ENCODE measurements at places on chromosomes 2 and 18.
A peak's percentile ranks its signal among the peaks of the same experiment; 100 is the strongest.

GRCh38 chr2:75632091-75632701 is 14.4 kb upstream of the MRPL19 start:
- DNase-seq: no peak

DNA sequence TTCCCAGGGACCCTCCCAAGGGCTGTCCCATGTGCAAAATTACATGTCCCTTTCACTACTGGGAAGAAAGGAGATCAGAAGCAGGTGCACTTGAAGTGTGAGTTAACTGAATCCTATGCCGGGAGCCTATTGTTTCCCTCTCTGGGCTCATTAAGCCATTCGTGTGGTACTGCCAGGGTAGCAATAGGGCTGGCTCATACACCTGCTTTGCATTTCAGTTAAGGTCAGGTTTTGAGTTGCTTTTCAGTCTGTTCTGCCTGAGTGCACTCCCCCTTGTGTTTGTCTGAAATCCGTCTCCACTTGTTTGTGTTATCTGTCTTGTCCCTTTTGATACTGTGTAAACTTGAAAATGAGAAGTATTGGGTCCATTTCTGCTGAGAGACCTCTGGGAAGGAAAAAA is 1232.6 kb upstream of the NRXN1 start:
- DNase-seq: peak; percentile 63

GRCh38 chr2:229335330-229335729 is 64.2 kb upstream of the PID1 start:
- DNase-seq: no peak

- no peak for DNase-seq
Observed at GRCh38 chr2:201909348-201909747, 103.0 kb downstream of the CDK15 start.

DNA sequence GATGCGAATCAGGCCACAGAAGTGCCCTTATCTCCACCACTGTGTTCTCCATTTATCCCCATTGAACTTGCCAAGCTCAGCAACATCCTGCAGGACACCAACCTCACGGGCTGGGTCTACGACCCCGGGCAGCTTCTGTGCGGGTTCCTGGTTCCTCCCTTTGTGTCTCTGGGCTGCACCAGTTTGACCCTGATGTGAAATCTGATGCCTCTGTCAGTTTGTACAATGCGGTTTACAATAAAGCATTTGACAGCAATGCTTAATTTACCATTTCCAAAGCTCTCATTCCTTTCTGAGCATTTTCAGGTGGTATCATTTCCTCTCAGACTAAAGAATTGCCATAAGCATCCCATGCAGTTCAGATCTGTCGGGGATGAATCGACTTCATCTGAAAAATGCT is 3.3 kb upstream of the TMEM18 start:
- DNase-seq: no peak

- DNase-seq: no peak
Observed at GRCh38 chr2:232493701-232494474, 6.3 kb upstream of the ECEL1 start.

- DNase-seq: no peak
Observed at GRCh38 chr18:47522359-47522758, 270.9 kb upstream of the SKOR2 start.

GRCh38 chr2:218123986-218124385 is 1.8 kb upstream of the CXCR2 start:
- DNase-seq: no peak

- no peak for DNase-seq
Observed at GRCh38 chr2:219308142-219309101, 779 bp downstream of the PTPRN start.

DNA sequence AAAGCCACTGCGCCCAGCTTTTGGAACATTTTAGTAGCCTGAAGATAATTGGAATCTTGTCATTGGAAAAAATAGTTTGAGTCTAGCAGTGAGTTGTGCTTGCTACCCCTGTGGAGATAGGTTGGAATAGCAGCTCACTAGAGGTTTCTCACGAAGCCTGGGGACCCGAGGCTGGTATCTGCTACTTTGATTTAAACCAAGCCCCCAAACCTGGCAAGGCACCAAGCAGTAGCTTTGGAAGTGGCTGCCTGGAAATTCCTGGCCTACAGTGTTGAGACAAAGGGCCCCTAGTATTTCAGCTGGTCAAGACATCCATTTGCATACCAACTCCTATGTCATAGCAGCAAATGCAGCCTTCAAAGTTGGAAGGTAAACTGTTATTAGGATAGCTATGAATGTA is 42.1 kb downstream of the NOP58 start:
- no peak for DNase-seq

- peak; percentile 8 for DNase-seq
Observed at GRCh38 chr2:187985923-187986322, 305.8 kb upstream of the GULP1 start.

GRCh38 chr2:26552641-26553374 is 74.9 kb upstream of the OTOF start:
- no peak for DNase-seq

GRCh38 chr2:16318474-16319195 is 347.0 kb downstream of the CYRIA start:
- no peak for DNase-seq

- DNase-seq: no peak
Observed at GRCh38 chr18:26082475-26082874, 7.9 kb downstream of the SS18 start.

DNA sequence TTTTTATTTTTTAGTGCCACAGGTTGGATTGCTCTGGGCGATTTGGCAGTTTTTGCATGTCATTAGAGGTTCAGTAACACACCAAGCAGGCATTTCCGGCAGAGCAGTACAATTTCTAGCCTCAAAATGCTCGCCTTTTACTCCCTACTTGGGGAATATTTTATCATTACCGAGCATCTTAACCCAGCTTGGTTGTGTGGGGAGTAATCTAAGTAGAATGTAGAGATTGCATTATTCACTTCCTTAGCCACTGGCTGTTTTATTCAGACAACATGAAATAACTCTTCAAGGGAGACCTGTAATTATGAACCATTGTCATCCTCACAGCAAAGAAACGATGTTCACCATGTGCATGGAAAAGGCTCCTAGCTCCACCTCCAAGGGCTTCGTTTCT is 13.1 kb downstream of the GRP start:
- no peak for DNase-seq

DNA sequence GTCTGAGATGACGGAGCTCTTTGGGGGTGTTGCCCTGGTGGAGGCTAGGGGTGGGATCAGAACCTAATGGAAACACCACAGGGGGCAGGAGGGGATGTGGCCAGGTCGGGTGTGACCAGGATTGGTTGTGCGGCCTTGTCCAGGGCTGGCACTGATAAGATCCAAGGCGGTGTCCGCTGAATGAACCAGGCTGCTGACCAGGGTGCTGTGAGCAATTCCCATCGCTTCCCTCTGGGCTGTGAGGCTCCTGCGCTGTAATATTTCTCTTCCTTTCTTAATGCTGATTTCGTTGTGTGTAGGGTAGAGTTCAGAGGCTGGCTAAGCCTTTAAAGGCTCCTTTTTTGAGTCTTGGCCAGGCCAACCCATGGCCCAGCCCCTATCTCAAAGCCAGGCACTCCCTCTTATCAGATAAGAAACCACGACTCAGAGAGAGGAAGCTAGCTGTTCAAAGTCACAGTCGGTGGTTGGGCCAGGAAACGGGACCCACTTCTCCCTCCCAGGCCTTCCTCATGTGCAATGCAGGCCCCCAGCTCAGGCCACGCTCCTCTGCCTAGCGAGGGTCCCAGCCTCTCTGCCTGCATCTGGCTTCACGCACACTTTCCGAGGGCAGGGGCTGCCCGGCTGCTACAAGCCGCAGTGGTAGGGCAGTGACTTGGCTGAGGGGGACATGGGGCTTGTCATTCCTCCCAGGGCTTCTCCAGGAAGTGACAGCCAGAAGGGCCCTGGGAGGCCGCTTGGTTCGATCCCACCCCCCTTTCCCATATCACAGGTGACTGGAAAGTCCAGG is 26.0 kb upstream of the FOSL2 start:
- no peak for DNase-seq

- DNase-seq: no peak
Observed at GRCh38 chr2:60109744-60110143, 443.7 kb downstream of the BCL11A start.

DNA sequence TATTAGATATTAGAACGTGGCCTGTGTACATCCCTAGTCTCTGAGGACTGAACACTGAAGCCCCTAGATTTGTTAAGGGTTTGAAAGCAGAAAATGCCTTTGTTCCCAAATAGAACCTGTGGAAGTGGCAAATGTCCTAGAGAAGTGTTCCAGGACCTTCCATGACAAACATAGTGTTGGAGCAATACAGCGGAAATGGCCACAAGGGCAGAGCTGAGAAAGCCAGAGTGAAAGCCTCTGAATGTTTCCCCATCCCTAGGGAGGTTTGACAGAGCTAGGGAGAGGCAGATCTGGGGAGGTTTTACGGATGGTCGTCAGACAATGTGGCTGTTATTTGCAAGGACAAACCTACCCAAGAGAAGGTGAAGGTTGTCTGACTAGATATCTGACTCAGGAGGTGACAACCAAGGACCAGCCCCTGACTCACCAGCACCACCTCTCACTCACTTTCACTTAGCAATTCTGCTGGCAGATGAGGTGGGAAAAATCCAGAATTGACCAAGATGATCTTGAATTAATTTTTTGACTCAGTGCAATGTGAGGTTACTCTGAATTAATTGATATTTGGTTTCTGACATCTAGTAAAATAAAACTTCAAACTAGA is 24.1 kb downstream of the RBM43 start:
- no peak for DNase-seq

- DNase-seq: no peak
Observed at GRCh38 chr2:25155401-25155800, 13.0 kb downstream of the POMC start.

GRCh38 chr2:183416753-183417152 is 292.5 kb downstream of the NUP35 start:
- DNase-seq: no peak

DNA sequence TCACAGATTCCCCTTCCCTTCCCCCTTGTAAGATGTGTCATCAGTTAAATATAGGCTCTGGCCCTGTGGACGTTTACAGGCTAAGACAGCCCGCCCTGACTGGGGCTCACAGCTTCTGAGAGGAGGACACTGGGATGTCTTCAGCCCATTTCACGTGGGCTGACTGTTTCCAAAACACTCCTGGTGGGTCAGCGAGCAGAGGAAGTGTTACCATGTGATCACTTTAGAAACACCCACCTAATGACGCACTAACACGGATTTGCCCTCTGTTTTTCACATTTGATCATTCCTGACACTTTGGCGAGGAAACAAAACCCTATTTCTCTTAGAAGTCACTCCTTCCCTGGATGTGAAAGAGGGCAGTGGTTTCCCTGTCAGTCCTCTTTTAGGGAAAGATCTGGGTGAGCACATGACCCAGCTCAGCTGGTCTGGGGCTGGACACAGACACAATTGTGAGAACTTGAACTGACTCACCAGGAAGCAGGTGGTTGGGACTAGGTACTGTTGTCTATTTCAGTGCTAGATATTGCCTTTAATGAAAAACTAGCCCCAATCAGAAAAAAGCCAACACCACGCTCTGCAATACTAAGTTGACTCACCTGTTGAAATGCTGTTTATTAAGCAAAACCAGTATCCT is 38.8 kb downstream of the BMP10 start:
- peak; percentile 5 for DNase-seq

GRCh38 chr2:212416086-212416485 is 122.5 kb downstream of the ERBB4 start:
- DNase-seq: no peak

DNA sequence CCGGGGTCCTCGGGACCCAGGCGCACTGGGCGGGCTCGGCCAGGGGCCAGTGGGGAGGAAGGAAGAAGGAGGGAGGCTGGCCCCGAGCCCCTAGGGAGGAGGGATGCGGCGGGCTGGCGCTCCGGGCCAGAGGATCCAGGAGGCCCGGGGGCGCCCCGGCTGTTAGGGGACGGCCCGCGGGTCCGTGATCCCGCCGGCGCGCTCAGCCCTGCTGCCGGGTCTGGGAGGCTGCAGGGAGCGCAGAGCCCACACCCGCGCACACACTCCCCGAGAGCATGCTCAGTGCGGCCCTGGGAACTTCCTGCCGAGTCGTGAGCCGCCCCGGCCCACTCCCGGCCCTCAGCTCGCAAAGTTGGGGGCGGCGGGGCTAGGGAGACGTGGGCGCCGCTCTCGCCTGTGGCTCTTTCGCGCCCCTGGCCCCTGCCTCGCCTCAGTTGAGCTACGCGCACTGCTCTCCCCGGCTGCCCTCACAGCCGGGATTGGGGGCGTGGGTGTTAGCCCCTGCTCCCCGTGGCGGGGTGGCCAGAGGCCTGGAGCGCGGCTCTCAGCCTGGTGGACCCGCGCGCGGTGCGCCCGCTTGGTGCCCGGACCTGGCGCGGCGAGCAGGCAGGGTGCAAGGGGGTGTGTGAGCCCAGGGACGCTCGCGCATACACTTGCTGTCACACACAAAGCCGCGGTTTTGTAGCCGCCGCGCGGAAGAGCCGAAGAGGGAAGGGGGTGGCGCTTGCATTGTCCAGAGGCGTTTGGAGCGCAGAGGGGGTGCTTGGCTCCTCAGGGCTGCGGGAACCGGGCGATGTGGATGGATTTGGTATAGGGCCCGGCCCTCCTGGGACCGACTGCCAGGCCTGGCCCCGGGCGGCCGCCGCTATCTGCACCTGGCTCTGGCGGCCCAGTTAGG is 132.9 kb upstream of the MGAT5 start:
- DNase-seq: peak; percentile 4

DNA sequence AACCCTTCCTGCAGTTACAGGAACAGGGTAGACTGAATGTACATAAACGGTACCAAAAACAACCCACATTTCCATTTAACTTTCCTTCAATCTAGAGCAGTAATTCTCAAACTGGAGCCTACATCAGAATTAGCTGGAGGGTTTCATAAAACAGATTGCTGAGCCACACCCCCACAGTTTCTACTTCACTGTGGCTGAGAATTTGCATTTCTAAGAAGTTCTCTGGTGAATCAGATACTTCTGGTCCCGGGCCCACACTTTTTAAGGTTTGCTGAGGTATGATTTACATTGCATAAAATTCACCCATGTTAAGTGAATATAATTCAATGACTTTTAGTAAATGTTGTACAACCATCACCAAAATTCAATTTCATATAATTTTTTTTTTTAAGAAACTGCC is 113.7 kb downstream of the SRBD1 start:
- no peak for DNase-seq

DNA sequence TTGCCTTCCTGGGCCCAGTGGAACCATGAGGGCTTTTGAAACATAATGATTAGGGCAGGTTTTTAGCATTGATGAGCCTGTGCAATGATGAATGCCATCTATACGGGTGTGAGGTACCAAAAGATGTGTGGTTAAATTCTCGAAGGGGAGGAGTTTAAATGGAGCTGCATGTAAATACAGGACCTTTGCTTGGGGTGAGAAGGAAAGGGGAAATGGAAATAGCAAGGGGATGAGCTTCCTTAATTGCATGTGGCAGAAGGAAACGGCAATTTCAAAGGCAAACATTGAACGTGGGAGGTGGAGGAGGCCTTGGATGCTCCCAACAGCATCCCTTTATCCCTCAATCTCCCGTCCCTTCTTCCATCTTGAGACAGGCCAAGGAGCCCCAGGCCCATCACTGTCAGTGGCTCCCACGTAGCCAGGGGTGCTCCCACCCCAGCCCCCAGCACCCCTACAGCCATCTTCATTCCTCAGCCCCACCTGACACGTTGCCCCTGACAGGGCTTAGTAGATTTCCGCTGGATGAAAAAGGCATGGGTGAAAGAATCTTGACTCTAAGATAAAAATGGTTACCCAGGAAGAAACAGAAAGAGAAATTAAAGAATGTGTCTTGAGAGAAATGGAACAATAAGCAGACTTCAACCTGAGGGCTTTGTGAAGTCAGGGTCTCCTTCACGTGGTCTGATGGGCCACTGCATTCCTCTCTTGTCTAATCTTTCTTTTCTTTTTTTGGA is 32.5 kb downstream of the INPP5D start:
- no peak for DNase-seq

- no peak for DNase-seq
Observed at GRCh38 chr2:171939743-171940071, 17.4 kb downstream of the HAT1 start.

All from NCI-H774 (cell line).